Inflammatory macrophage treated with lipopolysaccharide for 4 hours (primary cell): ENCODE measurements at places on chromosomes 6 and 20.

GRCh38 chr6:71459162-71459561 is 170.6 kb downstream of the OGFRL1 start:
- no peak for DNase-seq

DNA sequence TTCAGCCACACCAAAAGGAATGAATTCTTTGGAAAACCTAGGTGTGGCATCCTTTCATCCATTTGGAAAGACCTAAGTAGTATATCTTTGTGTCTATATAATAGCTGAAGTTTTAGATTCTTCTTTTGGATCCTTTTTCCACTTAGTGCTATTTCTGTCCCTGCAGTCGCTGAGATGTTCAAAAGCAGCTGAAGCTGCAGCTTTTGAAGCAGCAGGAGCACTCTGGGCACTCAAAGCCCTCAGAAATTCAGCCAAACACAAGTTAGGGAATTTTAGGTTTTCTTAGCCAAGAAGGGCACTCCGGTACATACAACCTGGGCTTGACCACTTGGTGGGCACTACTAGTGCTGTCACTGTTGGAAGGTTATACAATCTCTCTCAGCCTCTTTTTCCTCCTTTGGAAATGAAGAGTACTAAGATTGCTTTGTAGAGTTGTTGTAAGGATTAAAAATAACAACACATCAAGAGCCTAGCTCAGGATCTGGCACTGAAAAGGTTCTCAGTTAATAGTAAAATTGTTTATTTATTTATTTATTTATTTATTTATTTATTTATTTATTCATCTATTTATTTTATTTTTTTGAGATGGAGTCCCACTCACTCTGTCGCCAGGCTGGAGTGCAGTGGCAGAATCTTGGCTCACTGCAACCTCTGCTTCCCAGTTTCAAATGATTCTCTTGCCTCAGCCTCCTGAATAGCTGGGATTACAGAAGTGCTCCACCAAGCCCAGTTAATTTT is 71.9 kb upstream of the SLC22A16 start:
- DNase-seq: no peak

GRCh38 chr20:19981031-19981451 is 36.1 kb upstream of the NAA20 start:
- DNase-seq: no peak

DNA sequence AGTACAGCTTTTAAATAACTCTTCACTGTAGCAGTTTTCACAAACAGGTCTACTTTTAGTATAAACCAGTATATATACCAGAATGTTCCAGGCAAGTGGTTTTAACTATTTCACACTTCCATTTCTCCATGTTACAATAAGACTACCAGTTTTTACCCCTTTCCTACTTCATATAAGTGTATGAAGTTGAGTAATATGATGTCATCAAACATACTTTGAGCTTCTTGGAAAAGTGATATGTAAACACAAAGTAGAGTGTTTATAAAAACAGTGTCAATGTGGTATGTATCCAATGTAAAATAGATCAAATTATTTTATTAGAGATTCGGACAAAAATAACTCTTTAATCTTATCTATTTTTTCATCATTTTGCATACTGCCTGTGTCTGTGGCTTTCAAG is 2.5 kb upstream of the PAQR8 start:
- peak; percentile 27 for DNase-seq

- no peak for DNase-seq
Measured at GRCh38 chr20:3738111-3739053, 5.9 kb downstream of the HSPA12B start.

- DNase-seq: no peak
Measured at GRCh38 chr6:37800703-37801604, 18.6 kb upstream of the ZFAND3 start.

- DNase-seq: no peak
Measured at GRCh38 chr20:11777387-11778205, 140.1 kb upstream of the BTBD3 start.

DNA sequence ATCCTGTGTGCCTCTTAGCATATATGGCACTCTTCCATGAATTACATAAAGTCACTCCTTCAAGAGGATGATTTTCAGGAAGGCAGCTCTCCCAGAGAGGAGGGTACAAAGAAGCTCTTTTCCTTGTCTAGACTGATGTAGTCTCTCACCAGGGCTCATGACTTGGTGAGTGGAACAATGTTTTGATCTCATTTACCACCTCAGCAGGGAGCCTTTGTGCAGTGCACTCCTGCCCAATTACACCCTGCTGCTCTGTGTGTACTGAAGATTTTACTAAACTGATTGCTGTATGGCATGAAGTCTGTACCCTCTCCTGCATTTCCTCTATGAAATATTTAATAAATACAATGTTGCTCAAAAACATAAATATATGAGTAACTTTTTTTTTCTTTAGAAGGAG is 598.3 kb upstream of the HS3ST5 start:
- no peak for DNase-seq

DNA sequence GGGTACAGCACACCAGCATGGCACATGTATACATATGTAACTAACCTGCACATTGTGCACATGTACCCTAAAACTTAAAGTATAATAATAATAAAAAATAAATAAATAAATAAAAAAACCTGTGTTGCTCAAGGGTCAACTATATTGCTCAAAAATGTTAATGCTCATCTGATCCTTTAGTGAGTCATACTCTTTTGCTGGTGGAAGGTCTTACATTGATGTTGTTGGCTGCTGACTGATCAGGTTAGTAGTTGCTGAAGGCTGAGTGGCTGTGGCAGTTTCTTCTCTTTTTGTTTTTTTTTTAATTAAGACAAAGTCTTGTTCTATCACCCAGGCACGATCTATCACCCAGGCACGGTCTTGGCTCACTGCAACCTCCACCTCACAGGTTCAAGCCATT is 29.6 kb upstream of the SMIM26 start:
- no peak for DNase-seq

GRCh38 chr6:5632348-5632935 is 371.1 kb downstream of the FARS2 start:
- DNase-seq: no peak

- no peak for DNase-seq
Measured at GRCh38 chr6:168038576-168039140, 40.4 kb downstream of the FRMD1 start.

GRCh38 chr6:12729467-12729866 is 12.9 kb downstream of the PHACTR1 start:
- no peak for DNase-seq

GRCh38 chr20:18588574-18588933 is 700 bp downstream of the DTD1 start:
- no peak for DNase-seq

DNA sequence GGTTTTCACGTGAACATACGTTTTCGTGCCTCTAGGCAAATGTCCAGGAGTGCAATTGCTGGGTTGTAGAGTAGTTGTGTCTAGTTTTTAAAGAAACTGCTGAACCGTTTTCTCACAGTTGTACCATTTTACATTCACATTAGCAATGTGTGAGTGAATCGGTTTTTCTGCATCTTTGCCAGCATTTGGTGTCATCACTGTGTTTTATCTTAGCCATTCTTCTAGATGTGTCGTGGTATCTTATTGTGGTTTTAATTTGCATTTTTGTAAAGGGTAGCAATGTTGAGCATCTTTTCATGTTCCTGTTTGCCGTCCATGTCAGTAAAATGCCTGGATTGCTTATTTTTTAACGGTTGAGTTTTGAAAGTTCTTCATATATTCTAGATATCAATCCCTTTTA is 10.2 kb downstream of the DOK5 start:
- DNase-seq: no peak

DNA sequence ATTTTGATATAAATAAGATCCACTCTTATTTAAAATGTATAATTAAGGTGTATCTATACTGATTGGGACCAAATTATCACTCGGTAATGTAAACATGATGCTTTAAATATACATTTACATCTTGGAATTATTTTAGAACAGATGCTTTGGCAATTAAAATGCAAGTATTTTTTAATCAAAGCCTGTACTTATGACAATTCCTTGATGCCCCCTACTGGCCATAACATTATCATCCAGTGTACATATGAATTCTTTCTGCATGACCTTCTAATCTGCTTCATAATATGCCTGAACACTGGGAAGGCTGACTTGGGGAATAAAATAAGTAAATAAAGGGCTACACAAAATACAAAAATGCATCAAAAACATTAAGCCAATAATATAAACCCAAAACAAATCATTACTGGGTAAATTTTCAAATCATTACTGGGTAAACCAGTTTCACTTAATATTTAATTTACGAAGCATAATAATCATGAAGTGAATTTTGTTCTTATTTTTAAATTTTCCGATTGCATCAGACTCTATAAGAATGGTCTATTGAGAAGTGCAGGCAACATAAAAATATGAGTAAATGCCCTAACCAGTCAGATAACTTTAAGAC is 65.1 kb downstream of the CGA start:
- peak; percentile 26 for DNase-seq
